Activated naive CD4-positive, alpha-beta T cell (primary cell): ENCODE measurements at places on chromosomes 2 and 18.

GRCh38 chr2:148978026-148978685 is 60.3 kb upstream of the LYPD6B start:
- DNase-seq = no peak

- no peak for DNase-seq
Measured at GRCh38 chr2:147294825-147295392, 549.9 kb upstream of the ACVR2A start.

- DNase-seq = no peak
Measured at GRCh38 chr2:119836455-119837142, 76.9 kb downstream of the PTPN4 start.

GRCh38 chr2:169478339-169478738 is 955 bp upstream of the BBS5 start:
- no peak for DNase-seq

- no peak for DNase-seq
Measured at GRCh38 chr2:46363535-46364170, 66.4 kb downstream of the EPAS1 start.

DNA sequence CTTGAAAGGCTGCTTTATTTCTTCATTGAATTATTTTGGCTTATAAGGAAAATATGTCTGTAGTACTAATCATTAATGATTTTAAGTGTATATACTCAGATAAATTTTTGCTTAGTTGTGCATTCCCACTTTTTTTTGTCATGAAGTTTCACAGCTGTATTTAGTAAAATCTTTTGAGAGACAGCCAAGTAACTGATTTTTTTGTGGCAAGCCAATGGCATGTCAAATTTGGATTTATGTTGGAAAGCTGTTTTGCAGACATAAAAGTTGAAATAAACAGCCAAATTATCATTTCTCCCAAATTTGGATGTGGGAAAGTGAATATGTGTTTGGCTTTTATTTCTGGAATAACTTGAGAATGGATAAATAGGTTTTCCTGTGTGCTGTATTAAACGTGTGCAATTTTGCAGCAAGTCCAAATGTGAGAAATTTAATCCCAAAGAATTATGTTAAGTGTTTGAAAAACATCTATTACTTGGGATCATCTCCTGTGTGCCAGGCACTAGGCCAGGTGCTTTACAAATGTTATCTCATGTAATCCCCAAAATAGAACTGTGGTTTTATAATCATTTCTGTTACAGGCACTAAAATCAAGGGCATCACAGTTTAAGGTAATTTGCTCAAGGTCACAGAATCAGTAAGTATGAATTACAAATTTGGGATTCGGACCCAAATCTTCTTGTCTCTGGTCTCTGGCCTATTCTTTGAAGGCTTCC is 160.4 kb downstream of the PTPRM start:
- DNase-seq = no peak

GRCh38 chr2:32925283-32925815 is 21.4 kb upstream of the LTBP1 start:
- DNase-seq = no peak

DNA sequence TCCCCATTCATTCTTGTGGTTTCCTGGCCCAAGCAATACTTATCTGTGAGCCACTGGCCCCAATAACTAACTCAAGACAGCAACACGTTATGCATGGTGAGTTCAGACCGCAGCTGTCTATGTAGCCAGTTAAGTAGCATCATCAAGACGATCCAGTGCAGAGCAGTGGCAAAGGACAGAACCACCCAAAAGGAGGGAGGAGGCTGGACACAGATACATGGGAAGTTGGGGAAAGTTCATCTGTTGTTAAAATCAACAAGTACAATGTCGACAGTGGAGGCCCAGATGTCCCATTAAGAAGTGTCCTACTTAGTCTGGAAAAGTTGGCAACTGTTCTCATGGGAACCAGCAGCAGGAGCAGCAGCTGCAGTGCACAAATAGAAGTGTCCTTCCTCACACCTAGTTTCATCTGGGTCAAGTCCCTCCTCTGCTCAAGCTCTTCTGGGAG is 106.9 kb upstream of the THOC1 start:
- no peak for DNase-seq

- DNase-seq = no peak
Measured at GRCh38 chr2:8786463-8786862, 51.0 kb downstream of the KIDINS220 start.

DNA sequence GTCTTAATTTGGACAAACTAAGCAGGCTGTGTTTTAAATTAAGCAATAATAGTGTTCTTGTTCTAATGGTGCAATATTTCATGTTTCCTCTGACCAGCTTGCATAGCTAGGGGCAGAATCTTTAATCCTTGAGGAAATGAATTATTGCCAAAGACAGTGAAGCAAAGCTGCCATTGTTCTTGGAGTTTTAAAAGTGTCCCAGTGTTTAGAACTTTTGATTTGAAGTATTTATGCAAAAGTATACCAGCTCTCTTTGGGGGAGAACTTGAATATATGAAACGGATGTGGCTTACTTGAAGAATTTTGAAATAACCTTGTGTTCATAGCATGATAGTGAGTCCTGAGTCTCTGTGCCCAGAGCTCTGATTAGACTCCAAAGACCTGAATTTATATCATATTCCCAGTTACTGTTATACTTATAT is 33.4 kb downstream of the ITGA6 start:
- DNase-seq = no peak

DNA sequence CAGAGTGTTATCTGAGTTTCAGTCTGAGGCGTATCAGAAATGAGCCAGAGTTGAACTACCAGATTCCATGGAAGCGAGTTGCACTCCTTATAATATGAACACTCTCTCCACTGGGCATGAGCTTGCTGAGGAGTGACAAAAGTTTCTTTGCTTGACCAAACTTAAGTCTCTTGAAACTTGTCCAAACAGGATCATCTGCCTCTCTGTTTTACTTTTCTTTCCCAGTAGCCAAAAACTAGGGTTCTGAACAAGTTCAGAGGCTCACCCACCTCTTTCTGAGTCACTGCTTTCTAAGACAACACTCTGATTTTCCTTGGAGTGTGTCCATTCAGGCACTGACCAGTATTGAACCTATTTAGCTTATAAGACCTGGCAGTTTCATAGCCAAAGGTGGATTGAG is 233.2 kb upstream of the TCF4 start:
- no peak for DNase-seq

GRCh38 chr2:9071584-9072124 is 68.2 kb upstream of the MBOAT2 start:
- no peak for DNase-seq

GRCh38 chr18:1014951-1015624 is 110.4 kb downstream of the ADCYAP1 start:
- no peak for DNase-seq

- DNase-seq = no peak
Measured at GRCh38 chr2:238646803-238647202, 201.1 kb upstream of the TWIST2 start.

DNA sequence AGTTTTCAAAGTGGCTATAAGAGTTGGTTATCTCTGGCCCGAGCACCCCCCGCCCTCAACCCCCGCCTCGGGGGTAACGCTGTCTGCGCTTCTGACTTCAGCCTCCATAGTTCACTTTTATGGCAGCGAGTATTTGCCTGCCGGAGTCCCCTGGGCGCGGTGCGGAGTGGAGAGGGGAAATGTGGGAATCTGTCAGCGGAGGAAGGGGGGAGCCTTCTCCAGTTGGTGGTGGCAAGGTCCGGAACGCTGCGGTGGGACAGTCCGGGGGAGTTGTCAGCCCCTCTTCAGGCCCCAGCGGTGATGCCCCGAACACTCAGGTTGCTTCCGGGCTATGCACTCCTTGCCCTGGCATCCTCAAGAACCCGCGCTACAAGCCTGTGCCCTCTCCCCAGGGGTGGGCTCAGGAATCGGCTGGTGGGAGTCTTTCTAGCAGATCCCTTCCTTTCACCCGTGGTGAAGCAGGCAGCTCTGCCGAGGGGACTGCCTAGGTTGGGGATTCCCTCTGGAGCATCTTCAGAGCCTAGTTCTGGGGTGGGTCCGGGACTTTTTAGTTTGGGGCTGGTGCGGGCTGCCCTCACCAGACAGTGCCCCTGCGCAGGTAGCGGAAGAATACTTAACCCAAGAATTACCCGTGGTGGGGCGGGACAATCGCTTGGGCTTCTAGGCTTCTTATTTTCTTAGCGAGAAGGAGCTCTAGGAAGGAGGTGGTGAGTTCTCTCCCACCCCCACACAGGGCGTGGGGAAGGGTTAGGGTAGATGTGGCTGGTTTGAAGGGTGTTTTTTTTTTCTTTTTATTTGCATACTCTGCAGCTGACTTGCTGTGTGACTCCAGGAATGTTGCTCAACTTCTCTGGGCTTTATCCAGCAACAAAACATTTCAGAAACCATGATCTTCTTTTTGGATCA is 1.6 kb downstream of the ATOH8 start:
- DNase-seq = no peak

DNA sequence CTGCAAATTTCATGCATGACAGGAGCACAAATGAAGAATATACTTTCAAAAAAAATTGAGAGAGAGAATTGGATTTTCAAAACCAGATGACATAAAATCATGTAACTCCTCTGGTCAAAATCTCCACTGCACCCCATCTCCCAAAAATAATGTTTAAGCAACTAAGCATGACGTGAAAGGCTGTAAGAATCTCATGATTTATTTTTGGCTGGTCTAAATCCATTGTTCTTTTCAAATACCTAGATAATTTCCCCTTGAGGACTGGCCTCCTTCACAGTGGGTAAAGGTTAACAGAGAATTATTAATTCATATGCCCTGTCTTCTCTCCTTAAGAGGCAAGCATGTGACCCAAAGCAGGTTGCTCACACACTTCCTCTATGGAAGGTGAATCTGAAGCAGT is 101.5 kb upstream of the CCDC195 start:
- no peak for DNase-seq

- DNase-seq = no peak
Measured at GRCh38 chr2:133039531-133039930, 369.5 kb upstream of the LYPD1 start.

- DNase-seq = no peak
Measured at GRCh38 chr2:8121022-8121825, 560.6 kb upstream of the ID2 start.

DNA sequence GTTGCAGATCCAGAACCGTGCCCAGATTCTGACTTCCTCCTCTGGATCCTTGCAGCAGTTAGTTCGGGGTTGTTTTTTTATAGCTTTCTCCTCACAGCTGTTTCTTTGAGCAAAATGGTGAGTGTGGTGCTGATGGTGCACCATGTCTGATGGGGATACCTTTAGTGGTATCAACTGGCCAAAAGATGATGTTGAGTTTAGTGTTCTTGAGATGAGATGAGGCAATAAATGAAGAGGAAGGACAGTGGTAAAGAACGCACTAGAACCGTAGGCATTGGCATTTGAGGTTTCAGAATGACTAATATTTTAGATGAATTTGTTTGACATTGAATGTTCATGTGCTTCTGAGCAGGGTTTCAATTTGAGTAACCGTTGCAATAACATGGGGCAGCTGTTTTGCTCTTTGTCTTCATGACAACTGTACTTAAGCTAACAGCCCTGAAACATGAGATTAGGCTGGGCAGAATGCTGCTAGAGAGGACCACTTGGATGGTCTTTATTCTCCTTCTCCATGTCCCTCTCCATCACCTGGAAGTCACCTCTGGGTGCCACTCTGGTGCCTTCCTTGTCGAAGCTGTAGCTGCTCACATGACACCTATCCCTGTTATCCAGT is 3.9 kb downstream of the CTLA4 start:
- DNase-seq = no peak

DNA sequence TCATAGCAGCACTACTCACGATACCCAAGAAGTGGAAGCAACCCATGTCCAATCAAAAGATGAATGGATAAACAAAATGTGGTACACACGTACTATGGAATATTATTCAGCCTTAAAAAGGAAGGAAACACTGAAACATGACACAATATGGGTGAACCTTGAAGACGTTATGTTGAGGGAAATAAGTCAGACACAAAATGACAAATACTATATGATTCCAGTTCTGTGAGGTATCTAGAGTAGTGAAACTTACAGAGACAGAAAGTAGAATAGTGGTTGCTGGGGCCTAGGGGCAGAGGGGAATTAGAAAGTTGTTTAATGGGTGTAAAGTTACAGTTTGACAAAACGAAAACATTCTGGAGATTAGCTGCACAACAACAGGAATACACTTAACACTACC is 24.7 kb downstream of the TLK1 start:
- DNase-seq = no peak

DNA sequence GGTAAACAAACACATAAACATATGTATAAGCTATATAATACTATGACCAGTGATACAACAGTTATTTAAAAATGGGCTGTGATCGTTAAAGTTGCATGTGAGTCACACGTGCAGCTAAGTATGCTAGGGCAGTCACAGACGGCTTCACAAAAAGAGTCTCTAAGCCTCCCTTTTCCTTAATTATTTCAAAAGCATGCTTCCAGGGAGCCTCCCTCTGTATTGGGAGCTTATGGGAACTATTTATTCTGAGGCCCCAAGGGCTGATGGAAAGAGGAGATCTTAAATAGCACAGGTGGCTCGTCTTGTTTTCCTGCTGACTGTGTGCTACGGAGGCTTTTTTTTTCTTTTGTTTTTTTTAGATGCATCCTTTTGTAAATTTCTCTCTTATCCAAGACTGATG is 94.3 kb downstream of the ADCYAP1 start:
- no peak for DNase-seq

DNA sequence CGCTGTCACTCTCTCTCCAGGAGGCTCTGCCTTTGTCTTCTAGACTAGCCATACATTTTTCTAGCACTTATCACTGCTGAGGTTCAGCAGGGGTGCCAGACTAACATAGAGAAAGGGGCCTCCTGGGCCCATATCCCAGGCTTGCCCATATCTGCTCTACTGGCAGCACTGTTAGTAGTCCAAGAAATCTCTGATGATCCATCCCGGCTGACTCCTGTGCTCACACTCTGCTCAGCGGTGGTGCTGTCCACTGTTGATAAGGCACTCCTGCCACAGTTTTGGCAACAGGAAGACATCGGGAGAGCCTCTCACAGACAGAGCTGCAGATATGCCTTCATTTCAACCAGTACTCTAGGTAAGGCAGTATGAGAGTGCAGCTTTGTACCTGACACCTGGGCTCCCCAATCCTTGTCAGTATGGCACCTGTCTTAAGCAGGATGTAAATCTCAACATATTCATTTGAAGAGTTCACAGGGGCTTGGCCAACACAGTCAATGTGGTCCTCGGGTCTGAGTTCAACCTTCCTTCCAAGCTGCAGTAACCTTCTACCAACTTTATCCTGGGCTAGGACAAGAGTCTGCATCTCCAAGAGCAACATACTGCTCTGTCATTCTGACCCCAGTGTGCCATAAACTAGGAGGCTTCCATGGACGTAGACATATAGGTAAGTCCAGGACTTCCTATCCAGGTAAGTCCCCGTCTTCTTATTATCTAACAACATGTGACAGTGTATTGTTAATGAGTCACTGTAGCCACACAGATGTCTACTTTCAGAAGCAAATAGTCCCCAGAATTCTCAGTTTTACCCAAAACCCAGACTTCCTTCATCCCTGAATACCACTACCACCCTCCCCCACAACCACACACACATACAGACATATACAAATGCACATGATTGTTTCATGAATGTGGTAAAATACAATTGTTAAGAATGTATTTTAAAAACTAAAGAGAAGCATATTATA is 16.2 kb downstream of the KLF7 start:
- DNase-seq = no peak
